Effector CD4-positive, alpha-beta T cell (primary cell): ENCODE measurements at places on chromosomes 4 and X.

DNA sequence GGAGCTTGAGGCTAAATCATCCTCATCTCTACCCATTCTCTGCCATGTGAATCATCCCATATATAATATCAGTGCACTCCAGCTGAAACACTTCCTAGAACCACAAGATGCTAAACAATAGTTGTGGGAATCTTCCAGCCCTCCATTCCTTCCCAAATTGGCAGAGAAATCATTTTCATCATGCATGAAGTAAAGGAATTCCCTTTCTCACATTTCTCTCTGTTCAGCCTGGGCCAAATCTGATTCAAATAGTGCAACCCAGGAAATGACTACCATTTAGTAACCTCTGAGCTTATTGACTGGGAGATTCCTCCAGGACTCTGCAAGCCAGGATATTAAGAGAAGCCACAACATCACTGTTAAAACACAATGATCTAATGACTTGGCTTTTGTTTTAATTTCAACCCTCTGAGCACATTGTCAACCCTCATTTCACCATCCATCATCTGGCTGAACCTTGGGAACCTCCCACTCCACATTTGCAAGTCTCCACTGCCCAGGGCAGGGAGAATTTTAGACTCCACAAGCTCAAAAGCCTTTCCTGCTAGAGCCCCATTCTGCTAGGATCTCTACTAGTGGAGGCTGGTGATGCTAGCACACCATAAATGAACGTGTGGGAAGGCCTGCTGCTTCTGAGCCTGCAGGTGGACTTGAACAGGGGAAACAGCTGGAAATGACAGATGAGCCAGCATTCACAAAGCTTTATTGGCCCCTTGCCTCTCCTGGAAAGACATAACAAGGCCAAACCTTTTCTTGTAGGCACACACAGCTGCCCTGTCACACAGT, 133.9 kb downstream of the TET2 start:
- no peak for DNase-seq

DNA sequence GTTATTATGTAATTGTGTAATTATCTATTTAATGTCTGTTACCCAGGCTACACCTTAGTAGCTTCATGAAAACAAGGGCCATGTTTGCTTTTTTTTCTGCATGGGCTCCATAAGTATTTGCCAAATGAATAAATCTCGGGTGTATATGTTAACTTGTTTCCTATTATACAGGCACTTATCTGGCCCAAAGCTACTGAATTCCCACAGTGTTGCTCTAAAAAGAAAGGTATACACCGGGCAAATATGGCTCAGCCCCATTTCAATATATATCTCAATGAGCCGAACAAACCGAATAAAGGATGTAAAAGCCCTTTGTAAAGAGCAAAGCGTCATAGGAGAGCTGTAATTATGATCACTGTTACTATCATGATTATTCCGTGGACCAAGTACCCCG, 767 bp downstream of the PAQR3 start:
- DNase-seq = no peak

- DNase-seq = no peak
These were observed 39.7 kb downstream of the AFF2 start for GRCh38 chrX:148540114-148540513.

GRCh38 chrX:9151772-9152307, 117.9 kb upstream of the FAM9B start:
- no peak for DNase-seq

DNA sequence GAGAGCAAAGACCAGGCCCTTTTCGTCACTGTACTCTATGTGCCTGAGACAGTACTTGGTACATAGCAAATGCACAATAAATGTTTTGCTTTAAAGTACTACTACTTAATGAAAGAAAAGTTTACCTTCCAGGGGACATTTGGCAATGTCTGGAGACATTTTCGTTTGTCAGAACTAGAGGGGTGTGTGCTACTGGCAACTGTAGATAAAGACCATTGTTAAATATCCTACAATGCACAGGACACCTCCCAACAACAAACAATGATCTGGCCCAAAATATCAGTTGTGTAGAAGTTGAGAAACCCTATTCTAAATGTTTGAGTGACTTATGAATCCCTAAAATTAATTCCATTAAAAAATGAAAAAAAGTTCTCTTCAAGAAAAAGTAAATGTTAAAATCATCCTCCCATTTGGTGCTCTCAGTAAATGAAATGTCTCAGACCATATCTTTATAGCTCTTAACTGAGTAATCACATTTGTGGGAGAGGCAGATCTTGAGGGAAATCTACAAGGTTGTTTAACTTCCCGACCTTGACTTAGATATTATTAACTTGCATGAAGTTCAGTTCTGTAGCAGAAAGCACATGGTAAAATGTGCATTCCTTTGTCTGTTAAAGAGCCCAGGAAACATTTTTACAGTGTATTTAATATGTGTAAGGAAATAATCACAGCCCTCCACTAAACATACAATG, 18.5 kb downstream of the EGFL6 start:
- no peak for DNase-seq

DNA sequence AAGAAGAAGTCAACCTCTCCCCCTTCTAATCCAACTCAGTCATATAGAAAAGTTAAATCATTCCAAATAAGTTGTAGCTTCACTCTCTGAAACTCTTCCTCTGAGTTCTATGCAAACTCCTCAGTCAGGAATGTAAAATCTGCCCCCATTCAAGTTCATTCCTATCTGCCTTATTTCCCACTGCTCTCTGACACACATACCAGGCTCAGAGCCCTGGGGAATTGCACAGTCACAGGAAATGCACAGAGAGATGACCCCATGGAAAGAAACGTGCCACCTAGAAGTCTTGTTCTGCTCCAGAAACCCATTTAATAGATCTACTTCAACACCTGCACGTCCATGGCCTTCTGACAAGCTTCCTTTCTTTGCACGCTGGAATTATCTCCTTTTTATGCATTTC, 236.0 kb upstream of the VCX3A start:
- no peak for DNase-seq

DNA sequence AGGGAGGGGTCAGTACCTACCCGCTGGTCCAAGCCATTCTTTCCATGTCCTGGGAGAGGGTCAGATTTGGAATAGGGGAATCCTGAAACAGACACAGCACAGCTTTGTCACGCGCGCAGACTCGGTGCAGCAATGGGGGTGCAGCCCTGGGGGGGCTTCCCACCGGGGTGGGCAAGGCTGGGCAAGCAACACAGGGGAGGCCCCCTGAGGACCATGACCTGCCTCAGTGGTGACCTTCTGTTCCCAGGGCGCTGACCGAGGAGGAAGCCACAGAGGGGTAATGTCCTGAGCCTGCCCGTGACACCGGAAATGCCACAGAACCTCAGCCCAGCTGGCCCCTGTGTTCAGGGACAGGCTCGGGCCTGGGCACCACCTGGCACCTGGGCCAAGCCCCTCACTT, 53.2 kb upstream of the AFAP1 start:
- DNase-seq = no peak

DNA sequence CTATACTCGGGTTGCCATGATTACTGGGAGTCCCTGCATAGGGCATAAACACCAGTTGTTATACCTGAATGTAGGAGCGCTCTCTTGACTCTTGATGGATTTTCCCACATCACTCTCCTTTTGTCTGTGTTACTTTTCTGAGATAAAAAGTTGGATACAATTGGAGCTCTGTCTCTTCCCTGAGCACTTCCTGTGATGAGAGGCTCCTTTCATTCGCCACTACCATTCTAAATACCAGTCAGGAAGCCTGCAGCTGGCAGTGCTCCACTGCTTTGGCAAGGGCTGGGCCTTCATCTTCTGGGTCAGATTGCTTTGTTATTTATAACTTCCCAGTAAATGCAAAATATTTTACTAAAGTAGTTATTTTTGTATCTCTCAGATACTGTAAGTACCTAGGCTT, 13.9 kb downstream of the TCEANC start:
- DNase-seq = no peak

DNA sequence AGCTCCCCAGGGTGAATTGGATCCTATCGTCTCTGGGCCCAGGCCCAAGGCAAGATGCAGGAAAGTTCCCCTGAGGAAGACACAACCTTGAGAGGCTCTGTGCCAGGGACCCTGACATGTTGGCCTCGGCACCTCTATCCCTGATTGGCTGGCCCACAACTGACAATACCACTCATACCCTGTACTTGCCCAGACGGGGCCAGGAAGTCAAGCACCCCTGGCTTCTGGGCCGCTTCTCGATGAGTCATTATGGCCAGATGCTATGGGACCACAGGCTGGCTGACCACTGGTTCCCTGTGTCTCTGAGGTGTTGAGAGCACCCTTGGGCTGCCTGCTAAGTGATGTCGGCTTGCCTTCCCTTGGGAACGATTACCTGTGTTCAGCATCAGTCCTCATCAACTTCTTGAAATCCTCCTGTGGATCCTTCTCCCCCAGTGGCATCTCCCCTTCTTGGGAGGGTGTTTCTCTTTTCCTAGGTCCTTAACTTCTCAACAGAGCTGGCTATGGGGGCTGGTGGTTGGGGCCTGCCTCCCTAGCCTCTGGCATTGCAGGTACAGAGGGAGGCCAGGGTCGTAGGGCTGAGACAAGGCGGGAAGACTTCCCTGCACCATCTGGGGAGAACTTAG, 54.5 kb upstream of the MAMLD1 start:
- DNase-seq = no peak

DNA sequence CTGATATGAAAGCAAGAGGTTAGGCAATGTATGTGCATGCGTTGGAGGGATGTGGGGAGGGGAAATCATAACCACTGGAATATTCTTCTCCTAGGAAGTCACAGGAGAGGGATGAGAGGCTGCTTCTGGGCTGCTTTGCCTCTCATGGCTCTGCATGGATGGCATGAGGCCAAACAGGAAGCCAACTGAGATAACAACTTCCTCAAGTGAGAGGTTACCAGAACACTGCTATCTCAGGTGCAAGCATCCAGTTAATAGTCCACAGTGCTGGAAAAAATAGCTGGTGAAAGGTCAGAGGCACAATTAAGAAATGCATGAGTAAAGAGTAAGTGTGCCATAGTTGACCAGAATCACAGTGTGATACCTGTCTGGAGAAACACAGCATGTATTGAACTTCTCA, 113.3 kb downstream of the ELOVL6 start:
- no peak for DNase-seq

GRCh38 chr4:138561906-138562305, 319.8 kb upstream of the SLC7A11 start:
- DNase-seq = no peak

DNA sequence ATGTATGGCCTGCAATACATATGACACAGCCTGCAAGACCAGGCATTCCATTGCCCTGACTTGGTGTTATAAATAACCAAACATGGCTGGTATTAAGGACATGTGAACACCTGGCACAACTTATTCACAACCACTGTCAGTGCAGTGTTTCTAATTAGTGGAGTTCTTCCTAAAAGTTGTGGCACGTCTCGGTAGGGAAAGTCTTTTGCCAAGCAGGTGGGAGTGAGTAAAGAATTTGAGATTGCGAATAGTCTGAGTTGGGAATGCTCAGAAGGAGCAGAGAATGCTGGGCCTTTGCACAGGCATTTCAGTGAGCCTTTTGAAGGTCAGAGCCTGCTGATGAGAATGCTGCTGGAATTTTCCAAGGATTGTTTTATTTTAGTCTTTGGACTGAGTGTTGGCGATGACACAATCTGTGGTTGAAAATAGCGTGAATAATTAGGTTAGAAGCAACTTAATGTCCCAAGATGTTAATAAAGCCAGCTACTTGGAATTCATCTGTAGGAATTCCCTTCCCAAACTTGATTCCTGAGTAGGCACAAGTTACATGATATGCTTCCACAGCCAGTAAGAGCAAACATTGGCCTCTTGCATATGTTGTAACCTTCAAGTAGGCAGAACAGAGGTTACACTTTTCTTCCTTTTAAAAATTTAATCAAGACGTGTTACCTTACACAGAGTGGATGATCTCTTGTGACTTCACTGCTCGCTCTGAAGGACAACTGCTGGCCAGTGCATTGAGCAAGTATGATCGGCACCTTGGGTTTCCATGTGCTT, 83.6 kb upstream of the PGRMC2 start:
- DNase-seq = no peak

DNA sequence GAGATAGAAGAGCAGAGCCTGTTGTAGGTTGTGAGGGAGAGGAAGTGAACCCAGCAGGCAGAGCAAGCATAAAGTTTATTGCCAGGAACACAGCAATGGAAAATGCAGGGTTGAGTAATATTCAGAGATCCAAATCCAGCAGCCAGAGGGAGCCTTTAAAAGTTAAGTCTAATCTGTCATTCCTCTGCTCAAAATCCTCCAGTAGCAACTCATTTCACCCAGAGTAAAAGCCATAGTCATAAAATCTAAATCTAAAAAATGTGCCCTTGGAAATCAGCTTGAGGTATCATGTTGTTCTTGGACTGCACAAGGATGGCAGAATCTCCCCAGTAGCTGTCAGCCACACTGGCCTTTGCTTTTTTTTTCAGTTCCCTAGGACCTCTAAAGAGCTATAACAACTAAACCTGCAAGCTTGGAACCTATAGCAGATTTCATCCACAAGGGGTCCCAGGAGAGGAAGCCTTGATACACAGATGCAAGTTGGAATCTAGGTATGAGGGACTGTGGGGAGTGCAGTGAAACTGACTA, 62.9 kb upstream of the FRAS1 start:
- no peak for DNase-seq

DNA sequence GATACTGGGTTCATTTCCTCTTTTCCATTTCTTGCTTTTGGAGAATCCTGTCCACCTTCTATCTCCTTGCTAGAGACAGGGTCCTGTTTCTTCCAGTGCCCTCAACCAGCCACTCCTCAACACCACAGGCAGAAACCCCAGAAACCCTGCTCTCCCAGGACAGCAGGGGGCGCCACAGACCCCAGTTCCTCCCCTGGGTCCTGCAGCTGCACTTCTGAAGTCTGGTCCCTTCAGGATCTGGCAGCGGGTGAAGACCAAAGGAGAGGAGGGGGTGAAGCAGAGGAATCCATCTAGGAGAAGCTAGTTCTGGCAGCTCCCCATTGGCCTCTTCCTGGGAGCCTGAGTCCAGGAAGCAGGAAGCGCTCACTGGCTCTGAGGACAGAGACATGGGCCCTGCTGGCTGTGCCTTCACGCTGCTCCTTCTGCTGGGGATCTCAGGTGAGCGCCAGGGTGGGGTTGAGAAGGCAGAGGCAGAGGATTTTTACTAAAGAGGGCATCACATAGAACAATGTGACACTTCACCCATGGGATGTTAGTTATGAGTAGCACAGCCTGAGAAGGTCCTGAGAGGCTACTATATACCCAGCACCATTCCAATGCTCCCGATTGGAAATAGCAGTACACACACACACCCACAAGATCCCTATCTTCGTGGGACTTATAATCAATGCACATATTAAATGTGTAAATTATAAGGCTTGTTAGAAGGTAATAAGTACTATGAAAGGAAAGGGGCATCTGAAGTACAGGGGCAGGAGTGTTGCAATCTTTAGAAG, at the start of gene PRSS48:
PRSS48 (plus strand) TSS at position 375 of the 776 bp plus-strand sequence; CDS start at position 387, 12 bp downstream.
- no peak for DNase-seq

DNA sequence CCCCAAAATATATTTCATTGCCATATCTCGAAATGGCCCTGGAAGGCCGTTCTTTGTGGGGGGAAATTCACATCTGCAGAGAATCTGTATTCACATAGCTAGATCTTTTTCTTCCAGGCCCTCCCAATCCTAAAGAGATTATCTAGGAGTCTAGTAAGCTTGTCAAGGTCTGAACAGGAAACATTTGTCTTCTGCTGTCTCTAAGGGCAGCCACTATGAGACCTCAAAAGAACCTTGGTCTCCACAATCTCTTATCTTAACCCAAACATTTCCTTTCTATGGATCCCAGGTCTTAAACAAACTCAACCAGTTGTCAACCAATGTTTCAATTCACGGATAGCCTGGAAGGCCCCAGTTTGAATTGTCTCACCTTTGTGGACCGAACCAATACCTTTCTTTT, 45.0 kb downstream of the CRLF2 start:
- DNase-seq = no peak
